NCI-H1436 treated with DMSO at 0.1 percent for 48 hours (cell line): ENCODE measurements at places on chromosomes 4 and X.

- no peak for DNase-seq
Observed at GRCh38 chr4:121784975-121785374, 16.1 kb upstream of the EXOSC9 start.

DNA sequence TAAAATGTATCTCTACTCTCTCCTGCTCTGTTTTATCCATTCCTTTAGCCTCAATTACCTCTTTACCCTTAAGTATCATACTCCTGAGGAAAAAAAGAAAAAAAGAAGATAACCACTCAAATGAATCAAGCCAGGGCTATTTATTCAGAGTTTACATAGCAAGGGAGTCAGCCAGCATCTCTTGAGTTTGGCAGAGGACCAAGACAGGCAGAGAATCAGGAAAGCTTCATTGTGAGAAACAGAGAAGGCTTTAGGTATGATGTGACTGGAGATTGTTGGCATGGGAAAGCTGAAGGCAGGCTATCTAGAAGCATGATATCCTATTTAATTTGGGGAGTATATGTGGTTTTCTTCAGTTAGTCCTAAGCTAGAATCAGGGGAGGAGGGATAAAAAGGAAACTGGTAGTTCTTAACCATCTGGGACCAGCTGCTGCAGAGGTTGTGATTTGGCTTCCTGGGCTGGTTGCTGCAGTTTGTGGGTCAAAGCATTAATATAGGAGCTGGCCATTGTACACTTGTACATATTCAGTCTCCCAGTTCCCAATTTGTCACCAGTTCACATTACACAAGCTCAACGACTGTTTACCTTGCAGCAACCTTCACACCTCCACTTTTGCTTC, 11.2 kb downstream of the APELA start:
- DNase-seq, result no peak

DNA sequence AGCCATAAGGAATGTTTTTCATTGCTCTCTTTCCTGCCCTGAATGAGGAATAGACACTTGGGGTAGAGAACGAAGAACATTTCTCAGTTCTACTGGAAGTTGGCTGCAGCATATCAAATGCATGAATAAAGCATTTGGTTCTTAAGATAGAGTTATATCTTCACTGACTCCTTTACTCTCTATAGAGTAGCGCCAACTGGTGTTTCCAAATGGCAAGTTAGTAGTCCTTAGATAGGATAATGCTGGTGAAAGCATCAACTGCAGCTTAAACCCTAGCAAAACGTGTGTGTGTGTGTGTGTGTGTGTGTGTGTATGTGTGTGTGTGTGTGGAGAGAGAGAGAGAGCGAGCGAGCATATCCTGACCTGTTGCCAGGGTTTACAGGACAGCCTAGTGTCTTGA, 62.2 kb upstream of the FRMPD4 start:
- no peak for DNase-seq

- no peak for DNase-seq
Observed at GRCh38 chr4:115923152-115923551, 809.7 kb upstream of the NDST4 start.

GRCh38 chr4:81724925-81725329, 253.2 kb upstream of the RASGEF1B start:
- DNase-seq, result no peak

DNA sequence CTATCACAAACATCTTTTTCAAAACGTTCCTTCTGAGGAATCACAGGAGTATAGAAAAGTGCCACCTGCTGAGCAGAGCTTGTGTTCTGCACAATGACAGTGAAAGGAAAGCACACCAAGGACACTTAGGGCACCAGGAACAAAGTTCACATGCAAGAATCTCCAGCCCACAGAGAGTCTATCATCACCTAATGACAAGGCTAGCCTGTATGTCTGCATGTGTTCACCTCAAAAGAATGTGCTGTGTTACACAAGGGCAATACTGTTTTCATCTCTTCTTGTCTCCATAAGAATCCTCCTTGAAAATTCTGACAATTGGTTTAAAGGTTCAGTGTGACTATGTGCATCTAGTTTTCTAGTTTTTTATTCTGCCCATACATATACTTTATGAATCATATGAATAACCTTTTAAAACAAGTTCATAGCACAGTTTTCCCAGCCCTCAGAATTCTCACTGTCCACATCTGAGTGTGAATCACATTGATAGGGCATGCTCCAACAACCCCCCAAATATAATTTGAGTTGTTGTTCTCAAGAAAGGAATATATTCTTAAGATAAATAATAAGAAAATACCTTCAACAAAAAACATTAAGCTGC, 118.0 kb downstream of the PWWP3B start:
- DNase-seq, result no peak

GRCh38 chr4:107863416-107863815, 38.7 kb downstream of the SGMS2 start:
- no peak for DNase-seq

DNA sequence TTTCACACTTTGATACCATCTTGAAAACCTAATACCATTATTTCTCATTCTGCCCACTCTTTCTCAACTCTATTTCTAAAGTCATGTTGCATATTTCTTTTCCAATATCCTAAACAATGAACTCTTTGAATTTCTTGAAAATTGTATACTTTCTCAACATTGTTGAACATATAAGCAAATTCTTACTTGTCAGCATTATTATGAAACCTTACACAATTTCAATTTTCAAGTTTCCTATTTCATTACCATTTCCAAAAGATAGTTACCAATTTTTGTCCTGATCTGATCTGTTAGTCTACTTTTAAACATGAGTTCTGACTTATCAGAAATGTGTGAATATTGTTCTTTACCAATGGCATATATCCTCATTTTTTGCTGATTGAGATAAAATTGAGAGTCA, 806.3 kb upstream of the IGFBP7 start:
- DNase-seq, result no peak
